ENCODE measurements at places on chromosomes 12 and 14.
A peak's percentile ranks its signal among the peaks of the same experiment; 100 is the strongest.

- DNase-seq: peak; percentile 95
Observed at GRCh38 chr14:73785834-73786635, 65.6 kb upstream of the PTGR2 start.

DNA sequence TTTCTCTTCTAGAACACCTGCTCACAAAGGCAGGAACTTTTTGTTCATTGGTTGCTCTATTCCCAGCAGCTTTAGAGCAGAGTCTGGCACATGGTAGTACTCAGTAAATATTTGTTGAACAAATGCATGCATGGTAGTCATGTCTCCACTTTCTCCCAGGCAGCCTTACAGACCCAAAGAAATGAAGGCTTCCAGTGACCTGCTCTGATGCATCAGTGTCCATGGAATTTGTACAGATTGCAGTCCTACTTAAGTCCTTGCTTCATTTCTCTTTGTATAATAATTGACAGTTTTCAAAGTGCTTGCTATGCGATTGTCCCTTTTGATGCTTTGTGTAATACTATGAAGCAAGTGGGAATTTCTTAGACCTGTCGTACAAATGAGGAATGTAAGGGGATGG lies 119.6 kb downstream of the DERA start:
- no peak for DNase-seq

DNA sequence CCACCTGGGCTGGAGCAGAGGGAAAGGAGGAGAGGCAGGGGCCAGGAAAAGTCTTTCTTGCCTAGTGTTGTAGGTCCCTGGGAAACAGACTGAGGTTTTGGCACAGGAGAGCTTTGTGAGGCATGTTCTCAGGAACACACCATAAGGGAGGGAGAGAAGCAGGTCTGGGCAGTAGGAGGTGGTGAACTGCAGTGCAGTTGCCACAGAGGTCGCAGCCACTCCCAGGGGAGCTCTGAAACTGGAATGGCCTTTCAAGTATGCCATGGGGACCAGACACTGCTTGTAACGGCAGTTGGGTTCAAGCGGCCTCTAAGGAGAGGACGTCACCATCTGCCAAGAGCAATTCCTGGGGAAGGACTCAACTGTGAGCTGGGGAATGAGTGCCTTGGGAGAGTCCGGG lies 35.4 kb upstream of the NKX2-8 start:
- DNase-seq: no peak

GRCh38 chr12:82904219-82904790 lies 217.6 kb downstream of the TMTC2 start:
- DNase-seq: no peak

DNA sequence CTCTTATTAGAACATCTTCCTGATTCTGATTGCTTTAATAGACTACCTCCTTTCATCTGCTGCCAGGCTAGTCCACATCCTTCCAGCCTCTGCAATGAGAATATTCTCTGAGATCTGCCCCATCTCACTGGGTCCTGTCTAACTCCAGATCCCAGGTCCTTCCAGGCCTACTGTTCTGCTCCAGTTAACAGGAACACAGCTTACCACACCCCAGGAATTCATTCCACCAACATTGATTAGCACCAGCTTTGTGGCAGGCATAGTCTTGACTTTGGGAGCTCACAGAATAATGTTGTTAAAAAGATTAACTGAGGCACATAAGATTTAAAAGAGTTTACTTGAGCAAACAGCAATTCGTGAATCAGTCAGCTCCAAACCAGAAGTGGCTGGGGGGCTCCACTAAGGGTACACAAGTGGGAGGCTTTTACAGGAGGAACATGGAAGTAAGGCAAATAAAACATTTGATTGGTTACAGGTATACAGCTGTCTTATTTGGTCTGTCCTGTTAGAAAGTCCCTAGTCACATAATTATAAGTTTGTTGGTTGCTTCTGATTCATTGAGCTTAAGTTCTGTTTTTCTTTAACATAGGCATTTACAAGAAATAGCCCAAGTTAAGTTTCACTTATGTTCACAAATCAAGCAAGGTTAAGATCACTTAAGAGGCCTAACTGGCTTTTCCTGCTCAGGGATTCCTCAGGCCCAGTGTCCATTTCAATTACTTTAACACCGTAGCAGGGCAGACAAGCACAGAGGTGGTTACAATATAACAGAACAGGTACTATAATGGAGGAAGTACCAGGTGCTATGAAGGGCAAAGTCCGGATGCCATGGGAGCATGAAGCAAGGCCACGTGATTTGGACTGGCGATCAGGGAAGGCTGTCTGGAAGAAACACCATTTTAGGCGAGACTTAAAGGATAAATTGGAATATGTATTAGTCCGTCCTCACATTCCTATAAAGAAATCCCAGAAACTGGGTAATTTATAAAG lies 12.2 kb upstream of the MYH7 start:
- DNase-seq: no peak
